ENCODE measurements at places on chromosomes 1 and 21.

GRCh38 chr1:75233302-75233929 is 99.2 kb downstream of the LHX8 start:
- no peak for DNase-seq

GRCh38 chr1:54403808-54404261 is 2.4 kb downstream of the SSBP3 start:
- DNase-seq, result no peak

DNA sequence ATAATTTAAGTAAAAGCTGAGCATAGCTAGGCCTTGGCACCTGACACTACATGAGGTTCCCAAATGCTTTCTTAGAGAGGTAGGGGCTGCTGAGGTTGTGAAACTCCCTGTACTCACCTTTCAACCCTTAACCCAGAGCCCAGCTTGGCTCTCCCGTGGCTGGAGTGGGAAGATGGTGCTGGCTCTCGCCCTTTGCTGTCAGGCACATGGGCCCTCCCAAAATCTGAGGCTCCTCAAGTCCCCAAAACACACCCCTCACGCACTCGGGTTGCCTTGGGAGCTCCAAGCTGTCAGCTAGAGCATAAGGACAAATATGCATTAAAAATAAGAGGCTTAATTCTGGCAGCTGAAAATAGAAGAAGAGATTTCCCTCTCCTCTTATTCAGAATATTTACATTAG is 46.7 kb upstream of the PLPPR4 start:
- no peak for DNase-seq

- no peak for DNase-seq
These were observed 306.4 kb downstream of the HHAT start for GRCh38 chr1:210635108-210635507.

DNA sequence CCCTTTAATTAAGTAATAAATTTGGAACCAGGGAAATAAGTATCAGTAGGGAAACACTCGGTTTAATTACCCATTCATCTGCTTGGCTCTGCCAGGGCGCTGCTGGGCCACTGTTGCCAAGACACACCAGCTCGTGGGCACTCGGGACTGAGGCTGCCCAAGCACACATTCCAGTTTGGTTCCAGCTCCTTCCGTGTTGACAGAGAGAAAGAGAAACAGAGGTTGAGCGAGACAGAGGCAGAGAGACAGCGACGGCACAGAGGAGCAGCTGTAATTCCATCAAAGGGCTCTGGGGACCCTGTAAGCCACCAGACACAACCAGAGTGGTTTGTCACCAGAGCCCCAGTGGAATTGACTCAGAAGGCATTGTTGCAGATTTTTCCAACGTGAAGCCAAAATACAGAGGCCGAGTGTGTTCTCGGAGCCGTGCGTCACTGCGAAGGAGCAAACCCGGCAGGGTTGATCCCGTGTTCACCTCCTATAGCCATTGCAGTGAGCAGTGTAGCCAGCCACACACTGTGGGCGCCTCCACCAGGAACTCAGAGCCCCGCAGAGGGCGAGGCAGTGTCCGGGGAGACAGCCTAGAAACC is 33.5 kb downstream of the SYF2 start:
- no peak for DNase-seq

Data from T-helper 22 cell (primary cell).